ENCODE measurements at places on chromosomes 2 and 18. TPM values are rescaled to one million over a fixed set of nuclear protein-coding genes. Genes with fewer than 3 reads are reported as not detected.
A peak's percentile ranks its signal among the peaks of the same experiment; 100 is the strongest.

DNA sequence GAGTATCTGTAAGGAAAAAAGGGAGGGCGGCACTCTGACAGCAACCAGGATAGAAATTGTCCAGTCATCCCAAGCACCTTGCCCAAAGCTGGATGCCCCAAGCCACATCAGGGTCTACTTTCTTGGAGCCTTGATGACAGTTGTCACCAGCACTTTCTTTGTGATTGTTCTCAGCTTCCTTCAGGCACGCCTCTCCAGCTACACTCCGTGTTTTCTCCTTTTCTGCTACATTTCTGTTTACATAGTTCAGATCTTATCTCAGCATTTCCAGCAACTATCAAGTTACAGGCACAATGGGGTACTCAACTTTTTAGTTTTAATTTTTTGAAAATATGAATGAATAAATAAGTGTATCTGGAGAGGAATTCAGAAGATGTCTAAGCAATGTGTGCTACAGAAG, 115.3 kb upstream of the CELF4 start:
- H3K36me3 ChIP-seq: no peaks in the 10 kb centered on the region
- no peak overlapping the region for H3K27ac ChIP-seq
- no peaks in the 10 kb centered on the region for H3K4me1 ChIP-seq
- no peak for DNase-seq
- no peaks in the 10 kb centered on the region for H3K27me3 ChIP-seq

GRCh38 chr18:68417826-68418225, 297.1 kb downstream of the TMX3 start:
- no peaks in the 10 kb centered on the region for H3K4me1 ChIP-seq
- no peaks in the 10 kb centered on the region for H3K36me3 ChIP-seq
- no peak for DNase-seq

GRCh38 chr2:164115806-164116205, 380.0 kb upstream of the FIGN start:
- no peaks in the 10 kb centered on the region for H3K36me3 ChIP-seq
- H3K4me3 ChIP-seq: no peak overlapping the region
- no peak for DNase-seq
- H3K27me3 ChIP-seq: no peaks in the 10 kb centered on the region

GRCh38 chr2:132733094-132733493, 63.1 kb upstream of the LYPD1 start:
- no peaks in the 10 kb centered on the region for H3K4me1 ChIP-seq
- no peaks in the 10 kb centered on the region for H3K36me3 ChIP-seq
- no peak overlapping the region for H3K4me3 ChIP-seq
- H3K27me3 ChIP-seq: no peaks in the 10 kb centered on the region
- no peak overlapping the region for H3K27ac ChIP-seq
- no peak for DNase-seq

GRCh38 chr2:19942199-19942598, 40.4 kb upstream of the TTC32 start:
- H3K4me1 ChIP-seq: no peaks in the 10 kb centered on the region
- H3K27me3 ChIP-seq: no peaks in the 10 kb centered on the region

- no peaks in the 10 kb centered on the region for H3K27me3 ChIP-seq
- DNase-seq: no peak
- H3K27ac ChIP-seq: peak overlapping the region; percentile 80
- no peak overlapping the region for H3K4me3 ChIP-seq
These were observed 73.8 kb upstream of the B3GNT7 start for GRCh38 chr2:231321556-231322334.

DNA sequence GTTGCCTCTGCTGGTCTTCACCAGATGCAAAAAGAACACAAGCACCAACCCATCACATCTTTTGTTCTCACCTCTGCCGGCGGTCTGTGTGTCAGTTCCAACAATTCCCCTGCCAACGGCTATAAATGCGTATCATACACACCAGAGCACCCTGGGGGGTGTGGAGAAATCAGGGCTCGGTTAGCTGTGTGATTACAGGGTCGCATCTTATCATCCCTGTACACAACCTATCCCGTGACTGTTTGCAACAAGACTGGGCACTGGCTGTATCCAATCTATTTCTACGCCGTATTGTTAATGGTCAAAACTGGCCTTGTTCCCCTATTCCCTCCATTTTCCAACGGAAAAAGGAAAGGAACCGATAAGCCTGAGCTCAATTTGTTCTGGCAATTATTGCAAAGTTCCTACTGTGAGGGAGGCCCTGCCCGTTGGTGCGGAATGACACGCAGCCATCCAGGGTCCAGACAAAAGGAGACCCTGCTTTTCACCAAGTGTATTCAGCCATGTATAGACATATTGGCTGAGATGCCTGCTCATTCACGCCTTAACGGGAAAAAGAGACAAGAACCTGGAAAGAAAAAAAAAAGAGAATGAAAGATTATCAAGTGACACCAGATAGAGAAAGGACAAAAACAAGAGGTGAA, 136.9 kb downstream of the CDH20 start:
- no peaks in the 10 kb centered on the region for H3K4me1 ChIP-seq
- no peak overlapping the region for H3K4me3 ChIP-seq
- no peaks in the 10 kb centered on the region for H3K36me3 ChIP-seq
- H3K27me3 ChIP-seq: no peaks in the 10 kb centered on the region

DNA sequence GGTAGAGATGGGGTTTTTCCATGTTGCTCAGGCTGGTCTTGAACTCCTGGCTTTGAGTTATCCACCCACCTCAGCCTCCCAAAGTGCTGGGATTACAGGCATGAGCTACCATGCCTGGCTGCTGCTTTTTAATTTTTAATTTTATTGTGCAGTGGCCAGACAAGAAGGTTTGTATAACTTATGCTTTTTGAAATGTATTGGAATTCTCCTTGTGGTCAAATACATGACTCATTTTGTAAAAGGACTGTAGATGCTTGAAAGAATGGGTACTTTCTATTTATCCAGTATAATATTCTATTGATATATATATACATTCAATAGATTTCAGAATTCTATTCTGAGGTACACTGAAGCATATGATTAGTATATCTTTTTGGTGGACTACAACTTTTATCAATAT, 82.6 kb upstream of the ST3GAL5 start:
- DNase-seq: no peak
- H3K27me3 ChIP-seq: no peaks in the 10 kb centered on the region
- no peak overlapping the region for H3K27ac ChIP-seq
- H3K36me3 ChIP-seq: no peaks in the 10 kb centered on the region
- H3K4me1 ChIP-seq: no peaks in the 10 kb centered on the region
- H3K4me3 ChIP-seq: no peak overlapping the region

- peak overlapping the region; percentile 83 for H3K4me3 ChIP-seq
- H3K27ac ChIP-seq: peak overlapping the region; percentile 97
- no peak for DNase-seq
- H3K36me3 ChIP-seq: no peaks in the 10 kb centered on the region
- H3K4me1 ChIP-seq: peaks cover 22% of the 10 kb centered on the region
These were observed 845 bp downstream of the EML4 start for GRCh38 chr2:42169874-42170521.

GRCh38 chr2:49131801-49132200, 22.5 kb downstream of the FSHR start:
- no peak for DNase-seq
- H3K4me3 ChIP-seq: no peak overlapping the region
- H3K27me3 ChIP-seq: no peaks in the 10 kb centered on the region
- no peaks in the 10 kb centered on the region for H3K4me1 ChIP-seq

DNA sequence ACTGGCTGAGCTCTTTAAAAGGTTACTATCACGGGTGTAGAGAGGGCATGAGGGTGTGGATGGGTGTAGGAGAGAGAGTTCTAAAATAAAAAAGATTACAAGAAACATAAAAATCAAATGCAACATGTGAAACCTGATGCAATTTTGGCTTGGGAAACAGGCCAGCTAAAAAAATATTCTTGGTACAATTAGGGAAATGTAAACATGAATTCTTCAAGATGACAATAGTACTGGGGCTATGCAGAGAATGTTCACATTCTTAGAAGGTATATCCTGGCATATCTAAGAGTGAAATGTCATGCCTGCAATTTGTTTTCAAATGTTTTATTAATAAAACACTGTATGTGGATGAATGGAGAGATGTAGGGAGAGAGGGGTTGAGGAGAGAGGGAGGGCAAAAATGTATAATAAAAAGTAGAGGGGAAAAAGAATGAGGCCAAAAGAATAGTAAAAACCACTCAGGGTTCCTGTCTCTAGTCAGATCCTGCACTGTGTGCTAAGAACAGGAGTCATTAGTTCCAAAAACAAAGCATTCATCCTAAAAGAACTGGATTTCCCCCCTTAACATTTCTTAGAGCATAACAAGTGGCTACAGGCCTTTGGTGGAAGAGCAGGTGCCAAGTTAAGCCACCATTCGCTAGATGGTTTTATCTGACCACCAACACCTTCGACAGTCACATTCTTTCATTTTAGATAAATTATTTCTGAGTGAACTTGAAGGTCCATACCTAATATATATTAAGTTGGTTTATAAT, 77.3 kb downstream of the LPIN2 start:
- no peak for DNase-seq
- no peaks in the 10 kb centered on the region for H3K4me1 ChIP-seq
- H3K27ac ChIP-seq: no peak overlapping the region
- H3K4me3 ChIP-seq: no peak overlapping the region

NCKAP5 gene
- 18.9 TPM for polyA plus RNA-seq

IL18R1 gene
- 4.7 TPM for polyA plus RNA-seq
